Left renal pelvis (tissue), 4 donors: ENCODE measurements at places on chromosomes 5 and 9. TPM values are rescaled to one million over a fixed set of nuclear protein-coding genes. Genes with fewer than 3 reads are reported as not detected.

- DNase-seq = no peak
These were observed 19.8 kb downstream of the IFT74 start for GRCh38 chr9:26975728-26976707.

DNA sequence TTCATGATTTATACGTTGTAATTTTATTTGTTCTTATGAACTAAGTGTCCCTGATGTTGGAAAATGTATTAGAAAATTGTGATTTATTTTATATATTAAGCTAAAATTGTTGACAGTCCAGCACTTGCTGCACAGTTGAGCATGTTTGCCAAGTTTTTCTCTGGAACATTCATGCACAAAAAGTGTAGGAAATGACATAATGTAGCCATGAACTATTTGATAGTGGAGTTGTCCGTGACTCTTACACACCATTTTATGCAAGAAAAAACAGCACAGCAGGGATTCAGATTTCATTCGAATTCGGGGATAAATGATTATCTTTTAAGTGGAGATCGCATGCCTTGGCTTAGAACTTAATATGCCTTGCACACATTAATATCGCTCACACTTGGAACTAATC is 708.6 kb upstream of the WWC1 start:
- DNase-seq = no peak

DNA sequence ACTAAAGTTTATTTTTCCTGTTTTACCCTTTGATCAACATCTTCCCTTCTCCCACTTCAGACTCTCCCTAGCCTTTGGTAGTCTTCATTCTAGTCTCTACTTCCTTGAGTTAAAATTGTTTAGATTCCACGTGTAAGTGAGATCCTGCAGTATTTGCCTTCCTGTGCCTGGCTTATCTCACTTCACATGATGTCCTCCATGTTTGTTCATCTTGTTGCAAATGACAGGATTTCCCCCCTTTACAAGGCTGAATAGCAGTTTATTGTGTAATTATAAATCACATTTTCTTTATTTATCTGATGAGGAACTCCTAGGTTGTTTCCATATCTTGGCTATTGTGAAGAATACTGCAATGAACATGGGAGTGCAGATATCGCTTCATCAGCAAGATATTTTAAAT is 461.7 kb downstream of the CHSY3 start:
- no peak for DNase-seq

DNA sequence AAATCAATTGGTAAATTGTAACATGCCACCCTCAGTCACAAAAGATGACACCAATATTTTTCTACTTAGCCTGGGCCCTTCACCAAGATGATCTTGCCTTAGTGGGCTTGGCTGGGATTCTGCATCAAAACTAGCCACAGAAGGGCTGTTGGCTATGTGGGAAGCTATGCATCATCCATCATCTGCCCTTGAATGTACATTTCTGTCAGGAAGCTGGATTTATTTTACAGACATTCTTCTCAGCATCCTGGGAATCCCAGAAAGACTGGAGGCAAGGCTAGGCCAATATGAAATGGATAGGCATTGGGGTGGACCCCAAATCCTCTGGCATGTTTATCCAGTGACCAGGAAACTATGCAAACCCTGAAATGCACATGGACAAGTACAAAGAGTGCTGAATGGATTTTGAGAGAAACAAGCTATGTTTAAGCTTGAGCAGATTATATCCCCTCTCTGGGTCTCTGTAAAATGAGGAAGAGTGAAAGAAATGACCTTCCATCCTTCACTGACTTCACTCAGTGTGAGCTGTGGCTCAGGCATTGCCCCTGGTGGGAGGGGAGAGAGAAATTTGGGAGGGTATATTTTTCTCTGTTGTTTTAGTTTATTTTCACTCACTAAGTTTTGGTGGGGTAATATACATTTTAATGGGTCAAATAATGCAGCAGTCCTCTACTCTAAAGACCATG is 283.6 kb downstream of the EBF1 start:
- no peak for DNase-seq

FCN1 gene
- 3.0 TPM for polyA plus RNA-seq
